ENCODE measurements at places on chromosomes 5 and 9.

DNA sequence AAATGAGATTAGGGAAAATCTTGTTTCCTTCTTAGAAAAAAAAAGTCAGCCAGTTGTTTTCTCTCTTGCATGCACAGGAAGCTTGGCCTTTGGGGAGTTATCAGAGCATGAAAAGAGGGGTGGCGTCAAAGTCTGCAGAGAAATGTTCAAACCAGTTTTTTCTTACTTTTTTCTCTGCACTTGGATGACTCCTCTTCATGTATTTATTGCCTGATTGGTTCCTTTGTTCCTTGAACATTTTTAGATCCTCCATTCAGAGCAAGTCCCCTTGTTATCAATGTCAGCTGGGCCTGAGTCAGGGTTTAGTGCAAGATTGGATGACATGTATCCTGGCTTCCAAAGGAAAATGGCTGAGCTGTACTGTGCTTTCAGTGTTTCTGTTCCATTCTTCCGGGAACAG lies 392.6 kb upstream of the BRINP1 start:
- no peak for DNase-seq

DNA sequence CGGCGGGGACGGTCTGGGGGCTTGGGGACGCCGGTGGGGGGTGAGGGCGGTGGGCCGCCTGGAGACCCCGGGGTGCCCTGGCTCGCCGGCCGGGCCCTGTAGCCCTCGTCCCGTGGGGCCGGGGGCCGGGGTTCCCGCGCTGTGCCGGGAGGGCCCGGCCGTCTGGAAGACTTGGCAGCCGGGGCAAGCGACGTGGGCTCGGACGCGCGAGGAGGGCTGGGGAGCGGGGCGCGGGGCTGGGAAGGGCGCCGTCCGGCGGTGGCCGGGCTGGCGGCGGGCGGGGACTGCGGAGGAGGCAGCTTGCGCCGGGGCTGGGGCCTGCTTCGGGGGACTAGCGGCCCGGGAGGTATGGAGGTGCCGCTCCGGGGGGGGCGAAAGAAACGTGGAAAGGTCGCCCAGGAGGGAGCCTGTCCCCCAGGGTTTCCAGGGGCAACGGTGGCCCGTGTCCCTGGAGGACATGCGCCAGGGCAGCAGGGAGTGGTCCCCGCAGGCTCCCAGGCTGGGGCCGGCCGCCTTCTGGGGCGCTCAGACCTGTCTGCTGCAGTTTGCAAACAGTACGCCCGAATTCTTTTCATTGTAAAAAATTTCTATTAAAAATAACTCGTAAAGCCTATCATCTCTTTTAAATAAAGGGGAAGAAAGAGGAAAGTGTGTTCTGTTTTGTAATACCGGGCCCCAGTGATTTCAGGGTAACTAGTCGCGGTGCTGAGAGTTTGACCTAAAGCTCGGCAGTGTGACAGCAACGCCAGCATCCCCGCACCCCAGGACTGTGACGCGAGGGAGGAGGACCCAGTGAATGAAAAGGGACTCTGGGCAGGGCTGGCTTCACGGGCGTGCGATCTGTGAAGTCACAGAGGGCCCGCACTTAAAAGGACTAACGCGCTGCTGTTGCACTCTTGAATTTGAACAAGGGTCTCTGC lies 752 bp upstream of the ANKH start:
- peak; percentile 56 for DNase-seq

GRCh38 chr5:126641387-126641786 lies 40.6 kb downstream of the PHAX start:
- no peak for DNase-seq

- DNase-seq = no peak
Measured at GRCh38 chr5:128693764-128694163, 155.7 kb upstream of the FBN2 start.

DNA sequence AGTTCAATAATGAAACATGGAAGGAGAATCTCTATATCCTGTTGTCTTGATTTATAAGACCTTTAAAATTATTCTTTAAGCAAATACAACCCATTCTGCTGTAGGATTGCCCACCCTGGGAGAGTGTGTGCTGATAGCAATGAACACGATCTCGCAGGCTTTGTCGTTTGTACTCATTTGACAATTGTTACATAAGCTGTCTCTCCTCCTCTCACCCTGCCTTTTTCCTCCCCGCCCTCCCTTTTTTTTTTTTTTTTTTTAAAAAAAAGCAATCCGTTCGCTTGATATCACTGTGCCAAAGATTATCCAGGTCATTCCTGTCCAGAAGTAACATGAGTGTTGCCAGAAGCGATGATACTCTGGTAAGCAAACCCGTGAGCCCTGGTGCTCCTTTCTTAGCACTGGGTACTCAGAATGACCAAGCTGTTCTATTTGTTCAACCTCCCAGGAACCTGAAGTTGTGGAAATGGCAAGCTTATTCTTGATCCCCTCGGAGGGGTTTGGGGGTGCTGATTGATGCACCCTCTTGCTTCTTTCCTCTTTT lies 82.7 kb upstream of the CTSL start:
- no peak for DNase-seq

DNA sequence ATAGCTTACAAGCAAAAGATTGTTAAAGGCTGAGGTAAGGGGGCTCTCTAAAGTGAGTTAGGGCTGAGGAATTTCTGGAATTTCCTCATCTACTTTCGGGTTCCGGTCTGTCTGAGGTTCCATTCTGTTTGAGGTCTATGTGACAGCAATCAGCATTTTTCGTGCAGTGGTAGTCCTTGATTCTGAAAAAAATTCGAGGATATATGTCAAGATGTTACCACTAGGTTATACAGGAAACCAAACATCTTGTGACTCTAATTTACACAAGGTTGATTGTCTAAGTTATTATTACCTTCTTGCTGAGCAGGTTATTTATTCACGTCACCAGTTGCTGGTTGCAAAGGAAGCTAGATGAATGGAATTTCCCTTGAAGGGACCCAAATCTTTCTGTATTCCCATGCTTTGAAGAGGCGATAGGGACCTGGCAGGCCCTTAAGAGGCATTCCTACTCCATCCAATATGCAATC lies 35.2 kb downstream of the RLN2 start:
- DNase-seq = no peak

DNA sequence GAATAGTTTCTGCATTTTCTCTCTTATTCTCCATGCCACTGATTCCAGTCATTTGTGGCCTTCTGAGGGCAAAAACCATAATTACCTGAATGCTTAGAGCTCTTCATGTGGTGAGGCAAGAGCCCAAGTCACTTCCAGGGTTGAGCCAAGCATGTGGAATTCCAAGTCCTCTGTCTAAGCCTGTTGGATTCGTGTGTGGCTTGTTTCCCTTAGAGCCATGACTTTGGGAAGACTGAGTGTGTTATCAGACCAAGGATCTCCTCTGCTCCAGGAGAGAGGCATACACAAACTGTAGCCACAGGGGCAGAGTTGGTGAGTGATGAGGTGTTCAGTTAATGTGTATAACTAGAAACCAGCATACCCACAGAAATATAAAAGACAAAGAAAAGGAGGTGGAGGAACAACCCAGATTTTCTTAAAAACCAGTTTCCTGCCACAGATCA lies 27.1 kb downstream of the SLC22A5 start:
- DNase-seq = no peak

- no peak for DNase-seq
Measured at GRCh38 chr5:139271201-139272027, 22.1 kb upstream of the MATR3 start.

DNA sequence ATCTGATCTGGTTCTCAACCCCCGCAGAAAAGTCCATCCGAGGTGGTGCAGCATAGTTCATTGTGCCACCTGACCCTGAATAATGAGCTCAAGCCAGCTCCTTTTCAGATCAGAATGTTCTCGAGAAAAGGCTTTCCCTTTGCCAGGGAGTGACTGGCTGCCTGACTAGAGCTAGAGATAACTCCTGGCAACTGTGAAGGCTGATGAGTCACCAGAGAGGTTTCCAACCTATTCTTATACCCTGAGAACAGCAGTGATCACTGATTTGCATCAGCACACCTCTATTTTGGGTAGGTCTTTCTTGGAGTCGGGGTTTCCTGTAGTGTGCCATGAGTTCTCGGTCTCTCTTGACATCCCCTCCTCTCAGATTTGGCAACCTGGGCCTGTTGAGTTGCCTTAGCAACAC lies 127.9 kb downstream of the PIK3R1 start:
- no peak for DNase-seq

DNA sequence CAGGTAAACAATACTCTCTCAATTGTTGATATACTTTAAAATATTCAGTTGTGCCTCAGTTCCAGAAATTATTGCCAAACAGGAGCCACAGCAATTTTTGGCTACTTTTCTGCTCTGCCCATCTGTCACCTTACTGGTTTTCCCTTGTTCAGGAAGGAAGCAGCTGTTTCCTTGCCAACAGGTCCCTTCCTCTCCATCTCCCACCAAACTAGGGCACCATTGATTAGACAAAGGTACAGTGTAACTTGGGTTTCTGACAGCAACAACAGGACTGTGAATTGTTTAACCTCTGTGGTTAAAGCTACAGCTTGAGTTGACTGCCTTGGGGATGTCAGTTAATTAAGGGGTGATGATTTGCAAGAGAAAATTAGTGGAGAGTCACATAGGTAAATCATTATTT lies 76.9 kb downstream of the PIP5K1B start:
- DNase-seq = no peak

- no peak for DNase-seq
Measured at GRCh38 chr5:84362061-84362720, 22.5 kb downstream of the EDIL3 start.

DNA sequence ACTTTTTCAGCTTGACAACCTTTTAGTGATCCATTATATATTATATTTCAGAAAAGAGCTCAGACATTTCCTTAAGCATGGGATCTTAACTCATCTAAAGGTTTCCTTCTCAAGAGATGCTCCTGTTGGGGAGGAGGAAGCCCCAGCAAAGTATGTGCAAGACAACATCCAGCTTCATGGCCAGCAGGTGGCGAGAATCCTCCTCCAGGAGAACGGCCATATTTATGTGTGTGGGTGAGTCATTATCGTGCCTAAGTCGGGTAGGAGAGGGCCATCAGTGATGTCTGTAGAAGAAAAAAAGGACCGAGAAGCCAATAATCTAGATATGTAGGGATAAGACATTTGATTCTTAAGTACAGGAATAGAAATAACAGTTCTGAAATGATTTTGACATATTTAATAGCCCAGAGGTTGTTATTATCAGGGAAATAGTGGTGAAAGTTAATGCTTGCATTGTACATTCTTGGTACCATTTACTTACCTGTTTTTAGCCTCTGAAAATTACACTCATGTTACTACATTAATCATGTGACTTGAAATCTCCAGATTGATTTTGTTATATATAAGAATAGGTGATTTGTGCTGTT lies 28.2 kb downstream of the MTRR start:
- DNase-seq = no peak

DNA sequence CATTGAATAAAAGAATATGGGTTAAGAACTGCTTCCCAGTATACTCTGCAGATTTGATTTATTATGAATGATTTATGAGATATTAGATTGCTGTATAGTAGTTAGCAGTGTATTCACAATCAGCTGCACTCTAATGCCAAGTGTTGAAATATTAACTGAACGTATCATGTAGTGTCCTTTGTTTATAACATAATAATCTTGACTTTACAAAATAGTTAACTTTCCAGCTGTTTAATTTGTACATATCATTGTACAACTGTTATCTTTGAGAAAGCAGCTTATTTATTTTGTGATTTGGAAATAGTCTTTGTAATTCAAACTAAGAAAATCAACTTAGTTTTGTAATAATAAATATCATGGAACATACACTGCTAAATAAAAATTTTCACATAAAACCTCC lies 219.5 kb downstream of the RANBP17 start:
- no peak for DNase-seq

GRCh38 chr5:5572976-5573797 lies 150.7 kb downstream of the ICE1 start:
- DNase-seq = no peak

DNA sequence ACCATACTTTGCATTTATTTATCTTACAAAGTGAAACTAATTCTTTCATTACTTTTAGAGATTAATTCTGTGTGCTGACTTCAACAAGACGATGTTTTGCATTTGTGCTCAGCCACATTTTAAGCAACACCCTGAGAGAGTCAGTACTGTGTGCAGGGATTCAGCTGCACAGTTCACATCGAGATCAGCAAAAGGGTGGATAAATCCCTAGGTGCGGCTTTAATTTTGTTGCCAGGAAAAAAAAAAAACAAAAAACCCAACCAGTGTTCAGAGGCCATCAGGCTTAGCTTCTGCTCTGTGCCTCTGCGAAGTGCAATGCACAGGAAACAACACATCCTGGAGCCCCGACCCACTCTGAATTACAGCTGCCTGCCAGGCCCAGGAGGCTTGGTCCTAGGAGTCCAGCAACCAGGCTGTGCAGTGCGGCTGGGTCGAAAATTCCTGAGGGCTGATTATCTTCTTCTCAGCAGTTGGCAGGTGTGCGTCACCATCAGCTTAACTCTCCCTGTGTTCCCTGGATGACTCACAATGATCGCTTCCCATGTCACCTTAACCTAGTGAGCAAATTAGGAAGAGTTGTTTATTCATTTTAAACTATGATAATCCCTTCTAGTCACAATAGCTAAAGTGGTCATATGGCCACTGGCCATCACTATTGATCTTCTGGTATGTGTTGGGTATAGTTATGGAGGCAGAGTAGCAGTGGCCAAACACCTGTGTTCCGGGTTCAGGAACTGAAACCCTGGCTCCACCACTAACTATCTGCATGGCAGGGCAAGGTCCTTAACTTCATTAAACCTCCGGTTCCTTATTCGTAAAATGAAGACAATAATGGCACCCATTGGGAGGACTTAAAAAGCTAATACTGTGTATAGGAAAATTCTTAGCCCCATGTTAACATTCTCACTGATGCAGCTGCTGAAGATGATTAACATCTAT lies 31.2 kb upstream of the NDUFB6 start:
- no peak for DNase-seq

DNA sequence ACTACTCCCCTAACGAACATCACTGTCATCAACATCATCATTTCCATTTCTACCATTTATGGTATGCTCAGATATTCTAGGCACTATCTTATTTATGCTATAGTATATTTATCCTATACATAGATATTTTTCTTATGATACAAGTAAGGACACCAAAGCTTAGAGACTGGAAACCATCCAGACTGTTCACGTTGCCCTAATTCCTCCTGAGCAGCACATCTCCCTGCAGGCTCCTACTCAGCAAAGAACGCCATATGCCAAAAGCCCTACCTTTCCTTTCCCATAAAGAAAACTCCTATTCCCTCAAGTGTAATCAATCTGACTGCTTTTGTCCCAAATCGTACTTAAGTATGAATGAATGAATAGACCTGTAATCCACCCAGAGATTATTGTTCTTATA lies 247.0 kb downstream of the PRELID2 start:
- no peak for DNase-seq

- DNase-seq = no peak
Measured at GRCh38 chr9:107540164-107540561, 50.6 kb upstream of the KLF4 start.

GRCh38 chr5:131523500-131524185 lies 111.4 kb downstream of the RAPGEF6 start:
- no peak for DNase-seq

- DNase-seq = no peak
Measured at GRCh38 chr9:38761339-38761738, 41.4 kb upstream of the FAM240B start.

DNA sequence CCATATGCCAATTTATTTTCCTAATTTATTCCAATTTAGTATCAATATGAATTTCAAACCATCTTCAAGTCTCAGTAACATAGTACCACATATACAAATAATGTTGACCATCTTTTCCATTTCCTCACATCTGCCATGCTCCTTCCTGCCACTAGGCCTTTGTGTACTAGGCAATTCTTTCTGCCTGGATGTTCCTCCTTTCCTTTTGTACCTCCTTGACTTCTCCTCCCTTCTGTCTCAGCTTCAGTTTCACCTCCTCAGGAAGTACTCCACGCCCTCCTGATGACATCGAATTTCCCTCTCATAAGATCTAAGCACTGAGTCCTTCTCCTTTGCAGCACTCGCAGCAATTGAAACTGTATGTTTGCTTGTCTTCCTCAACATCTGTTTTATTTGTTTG lies 53.9 kb downstream of the MEF2C start:
- DNase-seq = no peak

GRCh38 chr9:18480662-18481093 lies 6.7 kb downstream of the ADAMTSL1 start:
- DNase-seq = no peak

All from stimulated activated CD8-positive, alpha-beta memory T cell treated with anti-CD3 and anti-CD28 coated beads, Interleukin-2, amount 100 ng/mL, for 48 hours (primary cell).